Foreskin keratinocyte (primary cell): ENCODE measurements at places on chromosomes 12 and 14. TPM values are rescaled to one million over a fixed set of nuclear protein-coding genes. Genes with fewer than 3 reads are reported as not detected.

SIX1 gene
- total RNA-seq = not detected in 2 replicates

COPS7A gene
- total RNA-seq = 52.0 and 52.7 TPM in 2 replicates

CIDEB gene
- 2.6 and 2.7 TPM in 2 replicates for total RNA-seq

ANO2 gene
- not detected in 2 replicates for total RNA-seq

YLPM1 gene
- 42.9 and 45.0 TPM in 2 replicates for total RNA-seq

SRRM4 gene
- not detected in 2 replicates for total RNA-seq

RPGRIP1 gene
- not detected in 2 replicates for total RNA-seq

RAB35 gene
- 35.5 and 35.7 TPM in 2 replicates for total RNA-seq

KCNC2 gene
- not detected in 2 replicates for total RNA-seq

TAS2R20 gene
- 0.21 and 0.44 TPM in 2 replicates for total RNA-seq

SPX gene
- total RNA-seq = 0.18 and 0.31 TPM in 2 replicates

PAX9 gene
- total RNA-seq = 0.03 and 0.18 TPM in 2 replicates

LMO3 gene
- not detected in 2 replicates for total RNA-seq

SLC41A2 gene
- 3.9 and 4.2 TPM in 2 replicates for total RNA-seq

KCNK13 gene
- total RNA-seq = not detected in 2 replicates

TMEM253 gene
- 0.34 and 0.42 TPM in 2 replicates for total RNA-seq
